Small intestine (tissue), 16 donors: ENCODE measurements at places on chromosomes 16 and 17.

DNA sequence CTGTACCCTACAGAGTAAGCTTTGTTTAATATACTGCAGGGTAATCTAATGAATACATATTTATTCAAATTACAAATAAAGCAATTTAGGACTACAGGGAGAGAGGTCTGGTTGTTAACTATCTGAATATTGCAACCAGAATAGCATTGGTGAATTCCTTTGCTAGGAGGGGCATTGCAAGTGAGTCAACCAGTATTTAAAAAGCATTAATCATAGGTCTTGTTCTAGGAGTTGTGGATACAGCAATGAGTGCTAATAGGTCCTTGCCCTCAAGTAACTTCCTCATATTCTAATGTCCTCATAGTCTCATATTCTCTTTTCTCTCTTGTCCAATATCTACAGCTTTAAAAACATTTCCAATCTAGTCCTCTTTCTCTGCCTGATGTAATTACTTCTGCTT is 531.4 kb downstream of the CDH11 start:
- no peak for DNase-seq

DNA sequence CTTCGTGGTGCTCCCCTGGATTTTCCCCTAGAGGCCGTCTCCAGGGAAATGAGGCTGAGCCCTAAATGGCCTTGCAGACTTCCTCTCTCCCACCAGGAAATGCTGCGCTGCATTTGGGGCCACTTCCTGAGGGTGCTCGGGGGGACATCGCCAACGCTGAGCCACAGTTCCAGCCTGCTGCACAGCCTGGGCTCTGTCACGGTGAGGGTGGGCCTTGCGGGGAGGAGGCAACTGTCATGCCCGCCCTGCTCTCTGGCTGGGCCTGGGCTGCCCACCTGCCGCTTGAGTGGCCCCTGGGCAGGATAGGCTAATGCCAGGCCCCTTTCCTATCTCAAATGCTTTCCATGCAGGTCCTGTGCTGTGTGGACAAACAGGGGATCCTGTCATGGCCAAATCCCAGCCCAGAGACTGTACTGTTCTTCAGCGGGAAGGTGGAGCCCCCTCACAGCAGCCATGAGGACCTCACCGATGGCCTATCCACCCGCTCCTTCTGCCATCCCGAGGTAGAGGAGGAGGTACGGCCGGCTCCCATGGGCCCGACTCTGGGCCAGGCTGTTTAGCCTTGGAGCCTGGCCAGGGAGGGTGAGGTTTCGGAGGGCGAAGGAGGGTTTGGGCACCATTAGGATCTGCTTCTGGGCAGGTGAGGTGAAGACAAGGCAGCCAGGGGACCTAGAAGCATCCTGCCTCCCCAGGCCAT is 24.2 kb downstream of the CASKIN2 start:
- no peak for DNase-seq

DNA sequence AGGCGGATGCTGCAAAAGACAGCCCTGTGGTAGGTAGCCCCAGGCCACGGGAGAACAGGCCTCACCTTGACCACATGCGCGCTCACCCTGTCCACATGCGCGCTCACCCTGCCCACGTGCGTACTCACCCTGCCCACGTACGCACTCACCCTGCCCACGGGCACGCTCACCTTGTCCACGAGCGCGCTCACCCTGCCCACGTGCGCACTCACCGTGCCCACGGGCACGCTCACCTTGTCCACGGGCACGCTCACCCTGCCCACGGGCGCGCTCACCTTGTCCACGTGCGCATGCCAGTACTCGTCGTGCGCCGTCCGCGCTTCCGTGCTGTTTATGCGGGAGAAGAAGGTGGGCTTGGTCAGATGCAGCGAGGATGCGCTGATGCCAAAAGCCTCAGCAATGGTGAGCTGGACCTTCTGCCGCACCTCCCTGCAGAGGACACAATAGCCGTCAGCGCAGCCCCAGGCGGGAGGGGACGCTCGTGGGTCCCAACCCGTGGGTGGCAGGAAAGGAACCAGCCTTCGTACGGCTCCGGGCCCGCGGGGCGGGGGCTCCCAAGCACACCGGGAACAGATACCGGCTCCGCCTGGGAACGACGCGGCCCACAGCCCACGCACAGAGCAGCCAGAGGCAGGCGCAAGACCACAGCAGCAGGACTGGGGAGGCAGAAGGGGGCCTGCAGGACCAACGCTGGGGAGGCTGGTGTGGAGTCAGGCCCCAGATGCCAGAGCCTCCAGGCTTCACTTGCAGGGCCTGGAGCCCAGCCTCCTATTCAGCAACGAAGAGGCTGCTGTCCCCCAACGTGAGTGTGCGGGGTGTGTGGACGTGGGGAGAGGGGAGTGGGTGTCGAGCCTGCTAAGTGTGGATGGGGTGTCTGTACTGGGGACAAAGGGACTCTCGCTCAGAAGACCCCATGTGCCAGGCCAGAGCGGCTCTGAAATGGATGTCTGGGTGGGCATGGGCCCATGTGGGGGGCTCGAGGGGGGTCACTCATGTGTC is 14.2 kb upstream of the HEXD start:
- no peak for DNase-seq

GRCh38 chr16:84459941-84460405 is 44.5 kb downstream of the MEAK7 start:
- DNase-seq, result no peak

DNA sequence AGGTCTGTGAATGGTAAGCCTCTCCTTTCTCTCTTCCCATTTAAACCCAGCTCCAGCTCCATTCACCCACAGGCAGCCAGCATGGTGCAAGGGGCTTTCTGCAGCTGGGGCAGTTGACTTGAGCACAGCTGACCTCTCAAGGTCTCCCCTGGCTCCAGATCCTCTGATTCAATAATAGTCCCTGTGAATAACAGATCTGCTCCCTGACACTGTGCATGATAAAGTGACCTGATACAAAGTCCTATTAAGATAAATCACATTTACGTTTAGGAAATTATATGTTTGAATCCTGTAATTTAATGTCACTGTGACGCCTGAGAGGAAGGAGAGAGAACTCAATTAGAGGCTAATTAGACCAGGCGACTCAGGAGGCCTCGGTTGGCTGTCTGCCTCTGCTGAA is 540.4 kb upstream of the CDH11 start:
- no peak for DNase-seq

- DNase-seq, result no peak
Observed at GRCh38 chr16:21033264-21033663, 117.4 kb downstream of the DNAH3 start.

GRCh38 chr17:79721993-79722671 is 8.6 kb upstream of the ENPP7 start:
- peak; percentile 49 for DNase-seq

- no peak for DNase-seq
Observed at GRCh38 chr17:67509390-67510287, 132.6 kb downstream of the PITPNC1 start.

DNA sequence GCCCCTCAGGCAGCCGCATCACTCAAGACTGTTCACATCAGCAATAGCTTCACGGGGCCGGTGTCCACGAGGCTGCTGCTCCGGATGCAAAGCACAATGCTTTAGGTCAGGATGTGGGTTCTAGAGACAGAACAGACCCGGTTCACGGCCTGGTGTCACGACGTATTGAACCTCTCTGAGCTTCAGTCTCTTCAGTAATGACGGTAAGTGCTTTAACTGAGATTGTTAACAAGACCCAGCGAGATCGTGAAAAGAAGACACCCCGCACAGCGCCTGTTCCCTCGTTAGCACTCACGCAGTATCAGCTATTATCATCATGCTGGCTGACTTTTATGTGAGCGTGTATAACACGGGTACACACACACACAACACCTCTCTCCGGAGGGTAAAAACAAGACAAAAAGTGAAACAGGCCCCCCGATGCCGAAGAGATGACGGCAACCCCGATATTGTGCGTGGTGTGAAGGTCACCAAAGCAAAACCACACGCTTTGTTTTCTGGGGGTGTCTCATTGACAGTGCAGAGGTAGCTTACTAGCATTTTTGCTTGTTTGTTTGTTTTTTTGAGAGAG is 21.4 kb upstream of the ABR start:
- DNase-seq, result no peak

DNA sequence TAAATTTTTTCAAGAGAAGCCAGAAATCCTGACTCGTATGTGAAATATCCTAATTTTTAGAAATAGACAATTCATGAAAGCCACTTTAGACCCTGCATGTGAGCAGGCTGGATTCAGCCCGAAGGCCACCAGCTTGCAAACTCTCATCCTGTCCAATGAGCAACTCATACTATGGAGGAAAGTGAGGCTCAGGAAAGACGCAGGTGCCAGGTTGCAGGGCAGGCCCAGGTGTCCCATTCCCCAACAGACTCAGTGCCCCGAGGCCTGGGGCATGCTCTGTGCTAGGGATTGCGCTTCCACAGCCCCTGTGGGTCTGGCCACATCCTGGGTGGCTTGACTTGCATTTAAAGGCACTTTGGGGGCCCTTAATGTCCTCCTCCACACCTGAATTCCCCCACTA is 16.7 kb upstream of the RASD1 start:
- no peak for DNase-seq

GRCh38 chr16:69538808-69539207 is 27.0 kb upstream of the NFAT5 start:
- DNase-seq, result no peak

- no peak for DNase-seq
Observed at GRCh38 chr17:75271955-75272847, 1.2 kb upstream of the MIF4GD start.

DNA sequence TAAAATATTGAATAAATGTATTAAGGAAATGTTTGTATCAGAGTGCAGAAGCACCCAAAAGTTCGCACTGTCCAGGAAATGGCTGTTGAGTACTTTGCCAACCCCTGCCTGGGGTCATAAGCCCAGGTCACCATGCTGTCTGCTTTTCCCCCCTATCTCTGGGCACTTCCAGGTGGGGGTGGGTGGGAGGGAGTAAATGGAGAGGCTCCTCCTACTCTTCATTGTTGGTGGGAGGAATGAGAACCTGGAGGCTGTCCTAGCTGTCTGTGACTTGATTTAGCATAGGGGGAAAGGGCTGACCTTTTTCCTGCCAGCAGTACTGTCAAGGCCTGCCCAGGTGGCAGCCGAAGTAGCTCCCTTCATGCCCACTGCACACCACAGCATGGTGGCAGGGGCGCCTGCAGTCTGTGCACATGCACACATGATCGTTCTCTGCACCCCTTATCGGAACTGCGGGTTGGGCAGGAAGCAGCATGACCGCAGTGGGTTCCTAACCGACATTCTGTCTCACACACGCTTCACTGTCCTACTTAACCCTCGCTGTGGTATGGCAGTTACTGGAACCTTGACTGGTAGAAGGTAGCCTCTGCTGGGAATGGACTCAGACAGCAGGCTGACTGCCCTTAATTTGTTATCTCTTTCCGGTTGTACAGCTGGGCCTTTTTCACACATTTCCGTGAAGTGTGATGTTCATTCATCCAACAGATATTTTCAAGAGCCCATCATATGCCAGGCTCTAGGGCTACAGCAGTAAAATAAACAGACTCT is 41.5 kb downstream of the LDHD start:
- peak; percentile 67 for DNase-seq

DNA sequence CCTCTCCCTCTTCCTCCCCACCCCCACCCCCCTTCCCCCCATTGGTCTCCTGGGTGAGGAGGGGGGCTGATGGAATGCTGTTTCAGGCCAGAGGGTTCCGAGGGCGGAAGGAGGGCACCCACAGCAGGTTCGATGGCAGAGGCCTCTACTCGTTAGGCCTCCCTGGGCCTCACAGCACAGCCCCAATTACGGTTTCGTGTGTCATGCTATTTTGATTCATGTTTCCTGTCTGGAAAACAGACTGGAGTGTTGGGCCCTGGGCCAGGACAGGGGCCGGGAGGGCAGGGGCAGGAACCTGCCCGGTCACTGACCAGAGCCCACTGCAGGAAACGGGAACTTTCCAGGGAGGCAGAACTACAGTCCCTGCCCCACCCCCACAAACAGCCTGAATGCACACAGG is 138.2 kb downstream of the C16orf95 start:
- no peak for DNase-seq

- DNase-seq, result no peak
Observed at GRCh38 chr16:53893731-53894435, 189.9 kb downstream of the FTO start.

GRCh38 chr17:73342050-73342522 is 30.3 kb upstream of the CDC42EP4 start:
- no peak for DNase-seq

- no peak for DNase-seq
Observed at GRCh38 chr16:89123831-89124100, 30.1 kb downstream of the ACSF3 start.

DNA sequence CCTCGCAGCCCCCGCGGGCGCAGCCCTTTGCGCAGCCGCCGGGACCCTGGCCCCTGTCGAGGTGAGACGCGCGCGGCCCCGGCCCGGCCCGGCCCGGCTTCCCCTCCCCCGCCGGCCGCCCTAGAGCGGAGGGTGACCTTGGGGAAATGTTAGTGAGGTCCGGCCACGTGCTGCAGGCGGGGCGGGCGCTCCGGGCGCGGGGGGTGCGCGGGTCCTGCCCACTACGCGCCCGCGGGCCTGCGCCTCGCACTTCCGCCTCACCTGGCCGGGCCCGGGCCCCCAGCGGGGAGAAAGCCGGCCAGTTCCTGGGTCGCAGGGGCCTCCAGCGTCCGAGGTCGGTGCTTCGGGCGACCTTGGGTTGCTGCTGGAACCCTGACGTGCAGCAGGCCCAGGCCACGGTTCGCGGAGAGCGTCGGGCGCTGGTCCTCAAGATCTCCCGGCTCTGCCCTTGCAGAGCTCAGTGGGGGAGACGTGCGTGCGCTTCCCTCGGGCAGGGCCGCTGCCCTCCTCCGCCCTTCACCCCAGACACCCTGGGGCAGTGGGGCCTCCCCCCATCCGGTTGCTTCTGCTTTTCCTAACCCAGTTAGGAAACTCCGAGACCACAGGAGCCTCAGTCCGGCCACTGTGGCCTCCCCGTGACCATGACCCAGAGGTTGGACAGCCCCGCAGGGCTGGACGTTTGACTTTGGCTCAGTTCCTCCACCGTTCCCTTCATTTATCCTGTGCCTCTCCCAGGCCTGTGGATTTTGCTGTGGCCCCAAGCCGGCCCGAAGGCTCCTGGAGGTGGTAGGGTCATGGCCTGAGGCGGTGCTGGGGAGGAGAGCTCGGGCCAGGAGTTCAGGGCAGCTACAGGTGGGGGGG is 791 bp downstream of the MCRIP2 start:
- peak; percentile 84 for DNase-seq

GRCh38 chr16:30007378-30007895 is 3.4 kb downstream of the DOC2A start:
- DNase-seq, result no peak
